Cerebellar cortex (tissue), 1 donor: ENCODE measurements at places on chromosomes 2 and 18.
A peak's percentile ranks its signal among the peaks of the same experiment; 100 is the strongest.

GRCh38 chr2:85523062-85523902 lies 15.7 kb upstream of the MAT2A start:
- no peak for DNase-seq

DNA sequence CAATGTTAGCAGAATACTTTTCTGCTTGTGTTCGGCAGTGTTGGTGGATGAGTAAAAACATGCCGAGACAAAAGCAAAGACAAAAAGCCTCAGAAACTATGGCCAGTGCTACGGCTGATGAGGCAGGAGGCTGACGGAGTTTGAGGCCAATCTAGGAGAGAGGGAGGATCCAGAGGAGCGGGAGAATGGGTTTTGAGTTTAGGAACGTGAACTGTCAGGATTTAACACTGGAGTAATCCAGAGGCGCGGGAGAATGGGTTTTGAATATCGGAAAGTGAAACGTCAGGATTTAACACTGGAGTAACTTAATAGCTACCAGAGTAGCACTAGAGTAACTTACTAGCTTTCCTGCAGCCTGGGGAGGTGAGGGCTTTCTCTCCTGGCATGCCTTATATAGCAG lies 37.4 kb downstream of the LYPD6B start:
- no peak for DNase-seq

- DNase-seq = peak; percentile 49
These were observed 1484.3 kb upstream of the PIK3C3 start for GRCh38 chr18:40470723-40471122.

DNA sequence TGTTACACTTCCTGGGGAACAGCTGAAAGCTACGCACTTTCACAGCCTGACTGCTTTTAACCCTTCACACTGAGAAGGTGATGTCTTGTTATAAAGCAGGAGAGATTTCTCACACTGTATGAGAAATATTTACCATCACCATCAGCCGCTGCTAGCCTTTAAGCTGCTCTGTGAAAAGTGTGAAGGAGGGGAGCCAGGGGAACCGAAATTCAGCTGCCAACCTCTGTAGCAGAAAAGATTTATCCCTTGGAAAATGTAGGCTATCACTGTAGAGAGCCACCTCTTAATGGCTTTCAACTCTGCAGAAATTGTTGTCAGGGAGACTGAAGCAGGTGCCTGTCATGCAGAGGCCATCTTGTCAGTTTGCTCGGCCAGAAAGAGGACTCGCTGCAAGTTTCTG lies 145.3 kb downstream of the SP3 start:
- no peak for DNase-seq

DNA sequence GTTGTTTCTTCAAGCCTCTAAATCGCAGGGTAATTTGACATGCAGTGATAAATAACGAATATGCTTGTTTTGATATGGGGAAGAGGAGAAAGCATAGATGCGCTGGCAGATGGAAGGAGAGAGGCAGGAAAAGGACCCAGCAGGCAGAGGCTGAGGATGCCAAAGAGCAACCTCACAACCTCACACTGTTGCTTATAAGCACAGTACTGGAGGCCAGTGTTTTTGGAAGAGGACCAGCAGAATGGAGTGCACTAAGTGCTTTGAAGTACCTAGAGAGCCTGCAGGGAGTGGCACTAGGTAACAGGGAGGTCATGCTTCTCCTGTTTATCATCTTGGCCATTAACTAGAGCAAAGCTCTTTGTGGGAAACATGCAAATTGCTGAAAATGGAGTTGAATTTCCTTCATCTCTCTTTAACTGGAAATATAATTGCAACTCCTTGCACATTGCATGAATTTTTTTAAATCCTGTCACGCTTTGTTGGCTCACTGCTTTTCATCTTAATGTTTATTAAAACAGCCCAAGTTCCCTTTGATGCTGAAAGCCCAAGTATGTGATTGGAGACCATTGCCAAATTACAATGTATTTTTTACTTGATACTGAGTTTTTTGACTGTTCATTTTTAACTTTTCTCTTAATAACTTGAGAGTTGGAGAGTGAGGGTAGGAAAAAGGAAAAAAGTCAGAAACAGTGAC lies 236.4 kb downstream of the LRRTM1 start:
- DNase-seq = peak; percentile 70

GRCh38 chr2:110904779-110905148 lies 172.4 kb downstream of the ACOXL start:
- no peak for DNase-seq

DNA sequence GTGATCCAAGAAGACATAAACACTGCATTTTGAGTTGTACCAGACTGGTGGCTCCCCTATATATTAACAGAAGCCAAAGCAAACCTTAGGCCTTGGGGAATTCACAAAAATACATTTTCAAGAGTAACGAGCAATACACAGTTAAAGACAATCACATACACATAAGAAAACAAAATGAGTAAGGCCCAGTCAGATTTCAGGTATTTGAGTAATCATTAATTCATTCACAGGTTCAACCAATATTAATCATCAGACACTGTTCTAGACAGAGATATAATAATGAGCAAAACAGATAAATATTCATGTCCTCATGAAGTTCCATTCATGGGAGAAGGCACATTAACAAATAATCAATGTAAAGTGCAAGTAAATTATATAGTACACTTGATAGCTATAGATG lies 9.6 kb downstream of the STPG4 start:
- DNase-seq = no peak

DNA sequence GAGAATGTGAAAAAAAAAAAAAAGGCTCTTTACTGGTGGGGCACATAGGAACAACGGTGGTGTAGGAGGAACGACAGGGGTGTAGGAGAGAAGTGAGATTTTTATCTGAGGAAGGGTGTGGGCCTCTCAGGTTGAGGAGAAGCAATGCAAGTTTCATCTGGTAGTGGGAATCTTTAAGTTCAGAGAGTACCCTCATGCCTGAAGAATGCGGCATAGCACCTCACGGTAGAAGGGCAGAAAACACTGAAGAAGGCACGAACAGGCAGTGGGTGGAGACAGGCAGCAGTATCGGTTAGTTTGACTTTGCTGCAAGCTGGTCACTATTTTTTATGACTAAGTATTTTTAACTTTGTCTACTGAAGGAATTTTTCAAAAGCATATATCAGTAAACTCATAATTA lies 52.2 kb upstream of the TSPYL6 start:
- DNase-seq = no peak

- DNase-seq = no peak
These were observed 223.4 kb downstream of the MYT1L start for GRCh38 chr2:2107627-2108026.

DNA sequence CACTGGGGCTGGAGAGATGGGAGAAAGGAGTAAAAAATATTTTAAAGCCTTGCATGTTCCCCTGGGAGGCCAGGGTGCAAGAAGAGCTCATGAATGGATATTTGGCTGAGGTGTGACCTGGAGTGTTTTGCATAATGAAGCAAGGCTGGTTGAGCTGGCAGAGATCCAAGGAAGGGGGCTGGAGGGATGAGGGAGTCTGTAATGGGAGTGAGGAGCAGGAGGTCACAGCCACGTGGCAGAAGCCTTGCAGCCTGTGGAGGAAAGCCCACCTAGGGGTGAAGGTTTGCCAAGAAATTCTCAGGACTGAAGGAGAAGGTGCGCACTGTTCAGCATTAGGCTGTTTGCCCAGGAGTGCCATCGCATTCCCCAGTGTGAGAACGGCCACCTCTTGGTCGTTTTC lies 40.3 kb upstream of the ATP8B1 start:
- DNase-seq = no peak

DNA sequence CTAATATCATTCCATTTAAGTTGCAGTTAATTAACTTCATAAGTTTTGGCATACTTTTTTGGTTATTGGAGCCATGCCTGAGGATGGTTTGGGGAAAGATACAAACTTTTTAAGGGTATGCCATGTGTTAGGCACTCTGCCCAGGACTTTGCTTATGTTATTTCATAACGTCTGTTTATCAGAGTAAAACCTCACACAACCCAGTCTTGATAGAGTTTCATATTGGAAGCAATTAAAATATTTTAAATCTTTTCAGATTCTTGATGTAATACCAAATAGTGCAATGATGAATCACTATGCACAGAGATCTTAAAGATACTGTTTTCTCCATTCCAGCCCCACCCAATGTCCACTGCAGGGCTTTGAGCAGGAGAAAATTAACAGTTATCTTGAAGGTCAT lies 529.1 kb upstream of the HNMT start:
- no peak for DNase-seq
